ENCODE measurements at places on chromosomes 7 and 10. TPM values are rescaled to one million over a fixed set of nuclear protein-coding genes. Genes with fewer than 3 reads are reported as not detected.

NPFFR1 gene
- polyA plus RNA-seq = 0.17 TPM

CYP2C19 gene
- 0.06 TPM for polyA plus RNA-seq

MCMBP gene
- polyA plus RNA-seq = 58.1 TPM

FAM25C gene
- not detected for polyA plus RNA-seq

SPDYE2B gene
- polyA plus RNA-seq = 0.60 TPM

CCDC7 gene
- 6.2 TPM for polyA plus RNA-seq

GPR22 gene
- polyA plus RNA-seq = 0.52 TPM

ZNF107 gene
- 10.2 TPM for polyA plus RNA-seq

TCAF2 gene
- polyA plus RNA-seq = 2.9 TPM

BEND7 gene
- 45.3 TPM for polyA plus RNA-seq

FAM13C gene
- 8.7 TPM for polyA plus RNA-seq

IFIT1B gene
- polyA plus RNA-seq = 0.09 TPM

Data from renal pelvis (tissue), 12 donors.